ACHN (cell line): ENCODE measurements at places on chromosomes 13 and 19.

DNA sequence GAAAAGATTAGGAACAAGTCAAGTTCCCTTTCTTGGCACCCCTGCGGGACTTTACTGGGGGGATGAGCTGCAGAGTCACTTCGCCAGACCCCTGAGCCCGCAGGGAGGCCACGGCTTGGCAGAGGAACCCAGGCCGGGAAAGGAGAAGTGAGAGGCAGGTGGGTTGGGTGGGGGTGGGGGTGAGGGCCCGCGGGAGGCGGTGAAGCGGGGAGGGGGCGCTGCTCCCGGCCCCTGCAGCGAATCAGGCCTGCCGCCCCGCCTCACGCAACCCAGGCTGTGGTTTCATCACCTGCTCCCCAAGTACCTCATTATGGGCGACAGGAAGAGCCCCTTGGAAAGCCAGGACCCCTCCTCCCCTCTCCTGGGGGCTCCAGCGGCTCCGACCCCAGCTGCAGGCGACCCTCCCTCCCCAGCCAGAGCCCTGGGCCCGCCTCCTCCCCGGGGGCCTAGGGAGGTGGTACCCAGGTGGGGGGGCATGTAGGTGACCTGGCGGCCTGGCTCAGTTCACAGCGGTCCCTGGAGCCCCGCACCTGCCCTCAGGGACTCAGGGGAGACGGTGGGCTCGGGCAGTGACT is 9.5 kb downstream of the MEF2B start:
- DNase-seq = no peak

DNA sequence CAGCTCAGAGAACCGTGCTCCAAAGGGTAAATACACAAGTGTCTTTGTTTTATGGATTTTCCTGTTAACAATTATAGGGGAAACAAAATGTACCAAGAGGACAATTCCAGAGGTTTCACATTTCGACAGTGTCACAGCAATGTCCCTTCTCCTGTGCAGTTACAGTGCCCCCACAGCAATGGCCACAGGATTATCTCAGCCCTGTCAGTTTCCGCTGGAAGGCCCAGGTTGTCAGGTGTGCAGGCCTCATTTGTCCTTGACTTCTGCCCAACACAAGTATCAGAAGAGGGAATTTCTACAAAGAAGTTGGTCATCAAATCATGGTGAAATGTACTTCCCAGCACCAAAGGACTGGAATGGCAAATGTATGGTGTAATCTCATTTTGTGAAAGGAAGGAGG is 11.2 kb upstream of the N4BP2L2 start:
- DNase-seq = no peak

GRCh38 chr13:113420833-113421600 is 32.3 kb downstream of the ADPRHL1 start:
- DNase-seq = no peak

GRCh38 chr19:21335721-21336120 is 6.5 kb upstream of the ZNF708 start:
- no peak for DNase-seq

GRCh38 chr13:30346153-30346788 is 38.9 kb upstream of the KATNAL1 start:
- no peak for DNase-seq

DNA sequence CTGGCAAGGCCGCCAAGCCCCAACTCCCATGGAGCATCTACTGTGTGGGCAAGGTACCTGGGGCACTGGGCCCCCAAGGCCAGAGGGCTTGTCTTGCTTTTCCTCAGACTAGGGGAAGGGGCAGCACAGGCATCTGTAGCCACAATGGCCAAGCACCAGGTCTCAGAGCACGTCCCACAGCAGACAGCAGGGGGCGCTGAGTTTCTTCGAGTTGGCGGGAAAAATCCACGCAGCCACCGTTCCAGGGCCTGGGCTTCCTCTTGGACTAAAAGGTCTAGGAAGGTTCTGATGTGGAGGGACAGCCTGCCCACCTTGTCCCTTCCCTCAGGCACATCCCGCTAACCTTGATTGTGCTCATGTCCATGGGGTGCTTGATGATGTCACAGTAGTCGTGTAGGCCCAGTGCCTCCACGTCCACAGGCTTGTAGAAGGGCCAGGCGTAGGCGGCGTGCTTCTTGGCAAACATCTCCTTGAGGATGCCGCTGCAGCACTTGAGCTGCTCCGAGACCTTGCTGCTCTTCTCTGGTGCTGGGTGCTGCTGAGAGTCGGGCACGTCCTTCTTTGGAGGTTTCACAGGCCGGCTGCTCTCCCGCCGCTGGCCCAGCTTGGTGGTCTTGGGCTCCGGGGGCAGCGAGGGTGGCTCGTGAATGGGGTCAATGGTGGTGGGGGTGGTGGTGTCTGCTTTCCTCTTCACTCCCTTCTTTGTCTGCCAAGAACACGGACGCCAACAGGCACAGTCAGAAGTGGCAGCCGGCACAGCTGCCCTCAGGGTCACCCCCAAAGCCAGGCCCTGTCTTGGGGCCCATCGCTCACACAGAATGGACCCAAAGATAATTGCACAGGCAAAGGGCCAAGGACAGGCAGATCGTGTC is 32.0 kb upstream of the EPHX3 start:
- DNase-seq = peak; percentile 67

DNA sequence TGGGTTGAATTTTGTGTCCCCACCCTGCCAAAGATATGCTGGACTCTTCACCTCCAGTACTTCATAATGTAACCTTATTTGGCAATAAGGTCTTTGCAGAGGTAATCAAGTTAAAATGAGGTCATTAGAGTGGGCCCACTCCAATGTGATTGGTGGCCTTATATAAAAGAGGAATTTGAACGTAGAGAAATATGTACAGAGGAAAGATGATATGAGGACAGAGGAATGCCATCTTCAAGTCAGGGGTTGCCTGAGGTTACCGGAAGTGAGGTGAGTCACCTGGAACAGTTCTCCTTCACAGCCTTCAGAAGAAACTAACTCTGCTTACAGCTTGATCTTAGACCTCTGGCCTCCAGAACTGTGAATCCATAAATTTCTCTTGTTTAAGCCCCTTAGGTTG is 69.9 kb downstream of the GPC5 start:
- DNase-seq = no peak

- no peak for DNase-seq
These were observed 7.0 kb upstream of the ZC3H4 start for GRCh38 chr19:47120470-47121067.

- DNase-seq = no peak
These were observed 1561.0 kb upstream of the MIR17HG start for GRCh38 chr13:89786531-89786930.

GRCh38 chr13:90640976-90641375 is 706.5 kb upstream of the MIR17HG start:
- DNase-seq = no peak

DNA sequence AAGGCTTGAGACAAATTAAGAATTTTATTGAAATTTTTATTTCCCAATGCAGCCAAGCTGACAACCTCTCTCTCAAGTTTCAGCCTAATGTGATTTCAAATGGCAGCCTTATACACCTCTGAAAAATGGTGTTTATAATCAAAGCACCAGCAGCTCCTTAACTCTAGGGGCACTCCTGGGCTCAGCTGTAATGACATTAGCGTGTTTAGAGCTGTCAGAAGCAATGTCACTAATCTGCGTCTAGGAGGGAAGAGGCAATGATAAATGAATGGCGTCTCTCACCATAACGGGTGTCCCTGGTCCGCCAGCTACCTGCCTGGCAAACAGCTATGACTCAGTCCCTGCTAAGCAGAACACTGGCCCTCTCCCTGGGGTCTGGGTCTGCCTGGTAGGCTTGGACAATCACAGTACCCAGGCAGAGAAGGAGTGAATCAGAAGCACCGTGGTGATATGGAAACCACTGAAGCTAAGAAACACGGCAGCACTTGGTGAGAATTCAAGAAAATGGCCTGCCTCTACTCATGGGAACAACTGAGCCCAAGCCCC is 131.8 kb upstream of the VSTM2B start:
- DNase-seq = no peak

GRCh38 chr19:37333457-37333856 is 37.4 kb upstream of the ZNF527 start:
- no peak for DNase-seq

- no peak for DNase-seq
These were observed 99.4 kb upstream of the FNDC3A start for GRCh38 chr13:48876289-48876688.

GRCh38 chr19:51186323-51186722 is 38.6 kb upstream of the CD33 start:
- no peak for DNase-seq

DNA sequence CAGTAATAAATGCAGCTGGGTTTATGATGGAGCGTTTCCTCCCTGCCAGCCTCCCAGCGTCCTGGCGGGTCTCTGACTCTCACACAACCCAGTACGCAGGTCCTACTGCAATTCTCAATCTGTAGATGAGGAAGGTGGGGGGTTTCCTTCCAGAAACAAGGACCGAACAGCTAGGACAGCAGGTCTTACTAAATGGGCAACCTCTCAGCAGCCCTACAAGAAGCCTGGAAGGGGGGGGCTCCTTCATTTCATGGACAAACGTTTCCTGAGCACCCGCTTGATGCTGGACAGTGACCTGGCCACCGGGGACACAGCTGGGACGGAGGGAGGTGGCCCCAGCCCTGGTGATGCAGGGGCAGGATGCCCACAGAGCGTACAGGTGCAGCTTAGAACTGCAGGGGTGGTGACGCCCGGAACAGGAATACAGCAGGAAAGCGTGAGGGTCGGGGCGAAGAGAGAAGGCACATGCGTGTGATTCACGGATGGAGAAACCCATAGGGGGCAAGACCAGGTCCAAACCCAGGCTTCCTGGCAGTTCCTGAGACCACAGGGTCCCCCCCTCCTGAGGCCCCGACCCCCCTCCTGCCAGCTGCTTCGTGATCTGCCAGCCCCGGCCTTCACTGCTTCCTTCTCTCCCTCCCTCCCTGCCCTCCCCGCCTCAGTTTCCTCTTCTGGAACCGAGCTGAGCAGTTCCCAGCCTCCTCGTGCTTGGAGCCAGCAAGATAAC is 732 bp upstream of the C2CD4C start:
- DNase-seq = no peak

GRCh38 chr13:82847595-82847994 is 1034.7 kb downstream of the SLITRK1 start:
- DNase-seq = no peak

GRCh38 chr19:53696951-53697350 is 65.2 kb downstream of the DPRX start:
- DNase-seq = no peak

DNA sequence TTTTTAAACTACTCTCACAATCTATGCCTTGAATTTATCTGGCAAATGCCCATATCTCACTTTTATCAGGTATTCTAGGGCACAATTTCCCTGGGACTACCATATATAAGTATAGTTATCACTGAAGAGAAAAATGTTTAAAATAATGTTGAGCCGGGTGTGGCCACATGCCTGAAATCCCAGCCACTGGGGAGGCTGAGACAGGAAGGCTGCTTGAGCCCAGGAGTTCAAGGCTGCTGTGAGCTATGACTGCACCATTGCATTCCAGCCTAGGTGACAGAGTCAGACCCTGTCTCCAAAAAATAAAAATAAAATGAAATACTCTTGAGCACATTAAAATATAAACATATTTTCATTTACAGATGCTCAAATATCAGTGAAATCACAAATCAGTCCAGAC is 4.1 kb downstream of the KATNAL1 start:
- DNase-seq = no peak

GRCh38 chr13:45678282-45678681 is 23.8 kb upstream of the CBY2 start:
- no peak for DNase-seq

- DNase-seq = no peak
These were observed 63.9 kb upstream of the SLITRK5 start for GRCh38 chr13:87607266-87607665.

DNA sequence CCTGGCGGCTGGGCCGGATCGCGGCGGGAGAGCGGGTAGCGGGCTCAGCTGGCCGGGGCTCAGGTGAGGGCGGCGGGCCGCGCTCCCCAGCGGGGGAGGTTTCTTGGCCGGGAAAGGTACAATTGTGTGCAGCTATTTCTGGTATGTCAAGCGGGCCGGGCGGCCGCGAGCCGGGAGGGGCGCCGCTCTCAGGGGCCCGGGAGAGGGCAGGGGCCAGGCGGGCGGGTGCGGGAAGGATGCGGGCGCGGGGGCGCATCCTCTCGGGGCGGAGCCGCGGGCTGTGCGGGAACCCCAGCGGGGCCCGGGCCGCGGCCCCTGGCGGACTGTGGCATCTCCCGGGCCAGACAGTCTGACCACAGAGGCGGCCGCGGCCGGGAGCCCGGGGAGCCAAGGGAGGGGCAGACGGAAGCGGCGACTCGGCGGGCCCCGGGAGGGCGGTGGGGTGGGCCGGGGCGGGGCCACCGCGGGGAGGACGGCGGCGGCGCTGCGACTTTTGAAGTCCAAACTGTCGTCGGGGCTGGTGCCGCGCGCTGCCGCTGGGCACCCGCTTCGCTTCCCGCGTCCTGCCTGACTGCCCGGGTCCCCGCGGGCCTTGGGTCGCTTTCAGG is at the start of gene LMO7:
TSS of gene LMO7 (plus strand) at position 503 of the 608 bp plus-strand sequence. CDS start 328 bp downstream, outside the sequence.
- DNase-seq = peak; percentile 59

- no peak for DNase-seq
These were observed 13.2 kb upstream of the ZNF254 start for GRCh38 chr19:24073807-24074206.

- DNase-seq = no peak
These were observed 72.7 kb downstream of the DNAJC15 start for GRCh38 chr13:43095771-43096719.

- DNase-seq = no peak
These were observed 113.2 kb downstream of the MYCBP2 start for GRCh38 chr13:77213644-77214043.

DNA sequence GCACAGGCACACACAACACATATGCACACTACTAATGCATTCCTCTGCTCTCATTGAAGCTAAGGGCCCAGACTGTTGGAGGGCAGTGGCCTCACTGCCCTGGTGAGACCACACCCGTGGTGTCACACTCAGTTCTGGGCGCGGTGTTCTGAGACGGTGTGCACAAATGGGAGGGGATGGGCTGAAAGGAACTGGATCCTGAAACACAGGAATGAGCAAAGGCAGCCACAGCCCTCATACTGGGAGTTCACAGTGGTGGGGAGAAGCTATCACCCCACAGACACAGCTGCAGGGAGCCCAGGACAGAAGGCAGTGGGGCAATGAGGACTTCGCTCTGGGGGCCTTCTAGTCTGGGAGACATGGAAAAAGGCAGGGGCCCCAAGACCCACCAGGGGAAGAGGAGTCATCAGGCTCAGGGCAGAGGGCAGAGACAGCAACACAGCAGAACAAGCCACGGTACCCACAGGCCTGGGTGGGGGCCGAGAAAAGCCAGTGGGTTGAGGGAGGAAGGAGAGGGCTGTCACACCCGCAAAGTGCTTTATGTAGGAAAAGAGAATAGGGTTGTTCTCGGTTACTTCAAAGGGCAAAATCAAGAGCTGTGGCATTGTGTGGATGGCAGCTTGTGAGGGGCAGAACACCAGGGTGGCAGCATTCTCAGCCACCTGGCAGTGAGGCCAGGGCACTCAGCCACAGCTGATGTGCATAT is 75.4 kb upstream of the GPR183 start:
- DNase-seq = no peak
